ENCODE measurements at places on chromosomes 16 and 17.

DNA sequence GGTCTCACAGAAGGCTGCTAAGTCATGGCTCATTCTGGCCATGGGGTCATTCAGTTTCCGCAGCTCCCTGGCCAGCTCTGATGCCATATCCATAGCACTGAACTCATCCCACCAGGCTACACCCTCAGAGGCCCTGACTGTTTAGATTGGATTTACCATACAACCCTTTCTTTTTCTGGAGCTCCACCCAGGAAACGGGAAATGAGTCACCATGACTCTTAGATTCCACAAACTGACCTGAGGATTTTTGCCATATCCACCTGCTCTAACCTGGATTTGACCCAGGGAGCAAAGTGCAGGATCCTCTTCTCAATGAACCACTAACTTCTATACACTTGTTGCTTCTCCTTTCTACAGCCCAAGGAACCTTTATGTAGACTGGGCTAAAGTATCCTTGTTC, 20.3 kb upstream of the CALB2 start:
- DNase-seq = no peak

- no peak for DNase-seq
Observed at GRCh38 chr16:70692873-70693671, 7.2 kb upstream of the MTSS2 start.

GRCh38 chr16:49822649-49823370, 33.1 kb downstream of the ZNF423 start:
- DNase-seq = no peak

GRCh38 chr17:61233991-61234750, 165.5 kb upstream of the TBX2 start:
- DNase-seq = no peak

GRCh38 chr16:79466111-79466510, 134.4 kb downstream of the MAF start:
- no peak for DNase-seq

Data from mucosa of gallbladder (tissue), 1 donor.